Stimulated activated CD8-positive, alpha-beta memory T cell treated with anti-CD3 and anti-CD28 coated beads, Interleukin-15, amount 100 ng/mL, for 24 hours (primary cell): ENCODE measurements at places on chromosomes 5 and 9.

DNA sequence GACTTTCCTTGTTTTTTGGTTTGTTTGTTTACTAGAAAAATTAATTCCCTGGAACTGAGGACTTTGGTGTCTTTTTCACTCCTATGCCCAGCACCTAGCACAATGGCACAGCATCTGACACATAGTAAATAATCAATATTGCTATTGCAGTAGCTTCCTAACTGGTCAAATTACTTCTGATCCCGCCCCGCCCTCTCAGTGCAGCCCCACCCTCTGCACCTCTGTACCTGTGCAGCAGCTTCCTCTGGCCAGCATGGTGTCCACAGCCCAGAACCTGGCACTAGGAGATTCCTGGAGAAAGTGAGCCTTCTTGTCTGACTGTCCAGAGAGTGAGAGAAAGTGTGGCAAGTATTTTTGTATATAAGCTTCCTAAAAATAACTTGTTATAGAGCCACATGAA lies 343.2 kb downstream of the ZNF608 start:
- DNase-seq: no peak

- DNase-seq: no peak
These were observed 14.1 kb downstream of the TRIM7 start for GRCh38 chr5:181190711-181191525.

GRCh38 chr5:96017951-96018350 lies 56.3 kb upstream of the ELL2 start:
- no peak for DNase-seq

GRCh38 chr9:86470326-86470725 lies 116.1 kb upstream of the TUT7 start:
- DNase-seq: no peak

- DNase-seq: no peak
These were observed at the start of gene IFNK for GRCh38 chr9:27524236-27524635. TSS of gene IFNK (plus strand) at chr9:27524290. CDS start at chr9:27524337, 47 bp downstream.

GRCh38 chr5:159781626-159782157 lies 134.6 kb upstream of the ADRA1B start:
- no peak for DNase-seq

DNA sequence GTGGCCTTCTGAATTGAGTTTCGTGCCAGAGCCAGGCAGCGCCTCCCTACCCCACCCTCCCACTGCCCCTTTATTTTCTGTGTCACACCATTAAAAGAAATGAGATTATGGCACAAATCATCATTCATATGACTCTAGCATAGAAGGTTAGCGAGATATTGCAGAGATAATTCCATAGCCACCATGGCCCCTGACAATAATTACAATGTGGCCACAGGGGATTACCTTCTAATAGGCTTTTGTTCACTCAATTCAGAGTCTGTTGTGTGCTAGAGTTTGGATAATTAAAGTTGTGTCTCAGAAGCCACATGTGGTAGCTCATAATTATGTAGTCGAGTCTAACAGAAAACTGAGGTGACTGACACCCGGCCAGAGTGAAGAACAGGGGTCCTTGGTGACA lies 428.1 kb downstream of the ARHGEF28 start:
- no peak for DNase-seq

DNA sequence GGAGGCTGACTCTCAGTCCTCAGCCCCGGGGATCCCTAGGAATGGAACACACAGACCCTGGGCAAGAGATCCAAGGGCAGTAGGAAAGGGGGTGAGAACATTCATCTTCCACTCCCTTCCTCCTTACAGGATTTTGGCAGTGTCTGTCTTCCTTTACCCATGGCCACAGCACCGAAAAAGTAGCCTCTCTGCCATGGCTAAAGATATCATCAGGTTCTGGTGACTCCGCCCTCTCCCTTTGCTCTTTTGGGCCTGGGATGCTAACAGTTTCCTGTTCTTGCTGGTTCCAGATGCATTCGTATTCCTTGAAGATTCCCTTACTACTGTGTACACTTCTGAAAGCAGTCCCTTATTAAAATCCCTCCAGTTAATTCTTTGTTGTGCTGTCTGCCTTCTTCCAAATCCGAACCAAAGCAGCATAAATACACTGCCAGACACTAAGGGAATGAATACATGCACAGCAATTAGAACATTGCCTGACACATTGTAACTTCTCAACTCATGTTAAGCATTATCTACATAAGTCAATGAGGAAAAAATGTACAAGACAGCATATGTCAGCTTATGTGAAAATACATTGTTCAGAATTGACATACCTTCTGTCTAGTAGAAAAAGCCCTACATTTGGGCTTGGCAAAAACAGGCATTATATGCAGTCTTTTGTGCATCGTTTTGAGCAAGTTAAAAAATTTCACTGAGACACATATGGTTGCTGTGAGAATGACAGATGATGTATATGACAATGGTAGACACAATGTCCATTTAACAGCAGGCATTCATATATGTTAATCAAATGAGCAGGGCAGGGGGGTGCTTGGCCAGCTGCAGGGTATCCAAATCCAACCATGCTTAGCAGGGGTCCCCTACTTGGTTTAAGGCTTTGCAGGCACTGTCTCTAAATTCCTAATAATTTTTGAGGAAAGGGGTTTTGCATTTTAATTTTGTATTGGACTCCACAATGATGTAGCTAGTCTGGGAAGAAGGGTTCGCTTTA lies 58.8 kb upstream of the RAI14 start:
- DNase-seq: no peak

- DNase-seq: no peak
These were observed 13.1 kb downstream of the RETREG1 start for GRCh38 chr5:16603701-16604100.

- no peak for DNase-seq
These were observed 1798.0 kb downstream of the EFNA5 start for GRCh38 chr5:105872569-105873270.

DNA sequence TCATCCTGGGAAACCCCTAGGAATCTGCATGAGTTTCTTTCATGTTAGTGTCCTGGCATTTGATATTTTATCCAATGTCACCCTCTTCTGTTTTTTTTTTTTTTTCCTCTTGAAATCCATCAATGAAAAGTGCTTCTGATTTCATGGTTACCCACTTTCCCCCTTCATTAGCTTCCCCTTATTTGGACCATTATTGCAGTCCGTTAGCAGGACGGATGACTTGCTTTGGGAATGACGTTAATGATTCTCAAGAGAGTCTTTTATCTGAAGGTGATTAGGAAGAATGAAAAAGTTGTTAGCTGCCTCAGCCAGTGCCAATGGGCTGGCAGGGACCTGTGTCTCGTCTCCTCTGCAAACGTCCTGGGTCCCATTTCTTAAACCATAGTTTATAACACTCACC lies 134.7 kb downstream of the SEMA6A start:
- DNase-seq: no peak

DNA sequence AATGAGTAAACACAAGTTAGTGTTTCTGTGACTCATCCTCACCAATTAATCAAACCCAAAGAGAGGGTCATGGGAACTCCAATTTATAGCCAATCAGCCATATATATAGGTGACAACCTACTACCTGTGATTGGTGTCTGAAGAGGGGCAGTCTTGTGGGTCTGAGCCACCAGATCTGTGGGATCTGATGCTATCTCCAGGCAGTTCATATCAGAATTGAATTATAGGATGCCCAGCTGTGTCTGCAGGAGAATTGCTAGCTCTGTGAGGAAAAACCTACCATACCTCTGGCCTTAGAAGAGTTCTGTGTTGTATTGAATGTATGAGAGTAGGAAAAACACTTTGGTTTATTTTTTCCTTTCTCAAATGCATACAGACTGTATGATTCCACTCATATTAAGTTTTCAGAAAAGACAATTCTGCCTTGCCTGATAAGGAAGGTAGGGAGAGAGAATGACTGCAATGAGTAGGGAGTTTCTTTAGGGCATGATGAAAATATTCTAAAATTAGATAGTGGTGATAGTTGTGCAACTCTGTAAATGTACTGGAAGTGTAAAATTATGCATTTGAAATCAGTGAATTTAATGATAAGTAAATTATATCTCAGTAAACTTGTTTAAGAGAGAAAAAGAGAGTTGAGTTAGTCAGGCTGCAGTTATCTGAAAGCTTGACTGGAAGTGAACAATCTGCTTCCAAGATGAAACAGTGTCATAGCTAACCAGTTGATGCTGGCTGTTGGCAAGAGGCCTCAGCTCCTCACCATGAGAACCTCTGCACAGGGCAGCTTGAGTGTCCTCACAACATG lies 274.9 kb downstream of the AUH start:
- no peak for DNase-seq

GRCh38 chr5:155082401-155082800 lies 68.8 kb downstream of the KIF4B start:
- no peak for DNase-seq
